ENCODE measurements at places on chromosomes 4 and X.

GRCh38 chr4:61332693-61333092 is 132.6 kb downstream of the ADGRL3 start:
- DNase-seq, result no peak

DNA sequence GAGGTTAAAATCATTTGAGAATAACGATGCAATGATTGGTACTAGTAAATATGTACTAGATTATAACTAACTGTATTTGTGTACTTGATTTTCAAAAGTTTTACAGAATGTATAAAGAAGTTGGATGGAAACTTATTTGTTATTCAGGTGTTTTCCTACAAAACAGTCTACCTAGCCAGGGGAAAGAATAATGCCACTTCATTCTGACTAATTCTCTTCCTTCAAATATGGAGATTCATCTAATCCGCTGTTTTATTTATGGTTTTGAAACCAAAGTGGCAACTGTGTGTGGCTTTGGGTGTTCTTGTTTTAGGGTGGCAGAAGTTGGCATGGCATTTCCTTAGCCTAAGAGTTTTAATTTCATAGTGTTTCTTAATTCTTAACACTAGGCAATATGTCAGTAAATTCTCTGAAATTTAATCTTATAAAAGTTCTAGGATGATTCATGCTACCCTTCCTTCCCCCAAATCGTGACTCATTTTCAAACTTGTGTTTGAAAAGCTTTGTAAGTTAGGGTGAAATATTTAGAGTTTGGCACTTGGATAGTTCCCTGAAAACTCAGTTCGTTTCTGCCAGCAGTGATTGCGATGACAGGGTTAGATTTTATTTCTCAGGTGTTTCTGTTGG is 62.6 kb downstream of the DCLK2 start:
- peak; percentile 81 for DNase-seq

DNA sequence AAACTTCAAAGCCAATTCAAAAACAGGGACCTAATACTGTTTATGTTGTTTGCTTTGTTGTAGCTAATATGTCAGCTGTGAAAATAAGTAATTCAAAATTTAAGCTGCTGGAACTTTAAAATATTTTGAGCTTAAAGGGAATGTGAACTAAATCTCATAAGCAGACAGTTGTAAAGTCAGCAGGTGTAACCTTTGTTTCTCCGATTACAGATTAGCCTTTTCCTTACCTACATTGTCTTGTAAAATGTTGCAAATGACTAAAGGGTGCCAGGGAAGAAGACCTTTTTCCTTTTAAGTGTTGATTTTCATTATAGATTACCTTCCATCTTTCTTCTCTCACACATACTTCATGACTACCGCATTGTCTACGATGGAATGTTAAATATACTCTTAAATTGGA is 405.1 kb downstream of the KCNIP4 start:
- DNase-seq, result no peak

GRCh38 chr4:55965585-55965984 is 16.8 kb downstream of the CEP135 start:
- DNase-seq, result no peak

GRCh38 chr4:119005928-119006460 is 117.3 kb downstream of the SYNPO2 start:
- peak; percentile 47 for DNase-seq

DNA sequence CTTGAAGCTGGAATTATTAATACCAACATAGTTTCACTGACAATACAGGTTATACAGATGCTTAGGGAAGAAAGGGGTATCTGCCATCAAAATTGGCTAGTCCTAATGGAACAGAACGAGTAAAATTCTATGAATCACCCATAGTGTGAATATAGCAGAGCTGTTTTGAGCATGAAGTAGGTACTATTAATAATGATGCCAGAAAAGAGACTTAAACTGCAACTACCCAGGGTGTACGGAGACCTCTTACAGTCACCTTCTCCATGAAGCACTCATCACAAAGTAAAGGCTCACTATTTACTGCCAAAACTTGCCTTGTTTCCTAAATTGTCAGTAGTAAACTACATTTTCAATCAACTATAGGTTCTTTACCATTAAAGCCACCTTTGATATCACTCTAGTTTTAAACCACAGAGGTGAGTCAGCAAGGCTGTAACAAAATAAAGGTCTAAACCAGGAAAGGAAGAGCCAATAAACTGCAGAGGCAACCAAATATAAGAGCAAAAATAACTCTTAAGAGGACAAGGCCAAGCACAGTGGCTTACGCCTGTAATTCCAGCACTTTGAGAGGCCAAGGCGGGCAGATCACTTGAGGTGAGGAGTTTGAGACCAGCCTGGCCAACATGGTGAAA is 114.4 kb downstream of the FRYL start:
- no peak for DNase-seq

DNA sequence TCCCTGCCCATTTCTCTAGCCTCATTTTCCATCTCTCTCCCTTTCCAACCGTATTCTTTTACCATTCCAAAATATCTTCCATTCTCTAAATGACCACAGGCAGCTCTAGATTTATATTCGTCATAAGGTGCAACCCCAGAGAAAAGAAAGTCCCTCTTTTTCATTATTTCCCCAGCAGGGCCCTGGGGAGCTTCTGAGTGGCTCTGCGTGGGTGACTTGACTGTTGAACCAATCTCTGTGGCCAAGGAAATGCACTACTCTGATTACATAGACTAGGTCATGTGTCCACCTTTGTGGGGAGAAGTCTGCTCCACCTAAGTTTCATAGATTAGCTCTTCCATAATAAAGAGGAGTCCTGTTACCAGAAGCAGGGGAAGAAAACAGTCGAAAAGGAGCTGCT is 51.4 kb downstream of the ATOH1 start:
- no peak for DNase-seq

DNA sequence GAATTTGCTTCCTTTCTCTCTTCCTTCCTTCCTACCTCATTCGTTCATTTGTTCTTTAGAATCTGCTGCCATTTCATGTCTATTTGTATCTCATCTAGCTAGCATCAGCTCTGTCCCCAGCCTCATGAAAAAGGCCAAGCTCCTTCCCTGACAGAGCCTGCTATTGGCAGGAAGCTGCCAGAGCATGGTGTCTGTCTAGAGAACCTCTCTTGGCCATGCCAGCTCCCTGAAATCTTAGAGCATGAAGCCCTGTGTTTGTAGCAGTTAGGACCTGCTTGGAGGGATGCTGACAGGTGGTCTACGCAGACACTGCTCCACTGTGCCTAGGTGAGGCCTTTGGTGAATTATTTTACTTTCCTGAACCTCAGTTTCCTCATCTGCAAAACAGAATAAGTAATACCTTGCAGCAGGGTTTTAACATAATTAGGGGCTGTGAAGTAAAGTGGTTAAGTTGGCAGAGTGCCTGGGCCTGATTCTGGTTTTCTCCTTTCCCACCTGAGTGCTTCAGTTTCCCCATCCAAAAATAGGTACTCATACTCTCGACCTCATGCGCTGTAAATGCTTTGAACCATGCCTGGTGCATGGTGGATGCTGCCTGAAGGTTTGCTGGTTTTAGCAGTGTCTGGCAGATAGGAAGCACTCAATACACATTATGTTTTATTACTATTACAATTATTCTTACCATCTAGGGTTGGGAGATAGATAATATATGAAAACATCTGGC is 4.7 kb downstream of the PTTG2 start:
- DNase-seq, result no peak

DNA sequence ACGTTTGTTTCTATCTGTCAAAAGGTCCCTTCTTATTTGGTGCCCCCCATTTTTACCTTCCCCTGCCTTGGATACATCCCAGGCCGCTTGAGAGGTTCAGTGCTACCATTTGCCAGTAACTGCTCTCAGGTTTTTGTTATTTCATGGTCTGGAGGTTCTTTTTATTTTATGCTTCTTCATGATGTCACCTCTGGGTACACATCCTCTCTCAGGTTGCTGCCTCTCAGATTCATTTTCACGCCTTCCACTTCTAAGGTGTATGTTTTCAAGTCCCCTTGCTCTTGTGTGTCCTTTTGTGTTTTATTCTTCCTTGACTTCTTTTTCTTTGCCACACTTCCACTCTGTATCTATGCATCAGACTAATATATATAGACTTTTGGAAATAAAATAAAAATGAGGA is 640.1 kb upstream of the AADAT start:
- no peak for DNase-seq

- no peak for DNase-seq
These were observed 6.6 kb downstream of the FBXL5 start for GRCh38 chr4:15648600-15648999.

- peak; percentile 14 for DNase-seq
These were observed 341.1 kb downstream of the IL15 start for GRCh38 chr4:141977433-141977832.

DNA sequence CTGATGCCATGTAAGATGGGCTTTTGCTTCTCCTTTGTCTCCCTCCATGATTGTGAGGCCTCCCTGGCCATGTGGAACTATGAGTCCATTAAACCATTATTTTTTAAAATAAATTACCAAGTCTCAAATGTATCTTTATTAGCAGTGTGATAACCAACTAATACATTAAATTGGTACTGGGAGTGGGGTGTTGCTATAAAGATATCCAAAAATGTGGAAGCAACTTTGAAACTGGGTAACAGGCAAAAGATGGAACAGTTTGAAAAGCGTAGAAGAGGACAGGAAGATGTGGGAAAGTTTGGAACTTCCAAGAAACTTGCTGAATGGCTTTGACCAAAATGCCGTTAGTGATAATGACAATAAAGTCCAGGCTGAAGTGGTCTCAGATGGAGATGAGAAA is 526.7 kb downstream of the SH3BGRL start:
- no peak for DNase-seq

GRCh38 chrX:112678831-112679230 is 907 bp downstream of the LHFPL1 start:
- DNase-seq, result no peak

DNA sequence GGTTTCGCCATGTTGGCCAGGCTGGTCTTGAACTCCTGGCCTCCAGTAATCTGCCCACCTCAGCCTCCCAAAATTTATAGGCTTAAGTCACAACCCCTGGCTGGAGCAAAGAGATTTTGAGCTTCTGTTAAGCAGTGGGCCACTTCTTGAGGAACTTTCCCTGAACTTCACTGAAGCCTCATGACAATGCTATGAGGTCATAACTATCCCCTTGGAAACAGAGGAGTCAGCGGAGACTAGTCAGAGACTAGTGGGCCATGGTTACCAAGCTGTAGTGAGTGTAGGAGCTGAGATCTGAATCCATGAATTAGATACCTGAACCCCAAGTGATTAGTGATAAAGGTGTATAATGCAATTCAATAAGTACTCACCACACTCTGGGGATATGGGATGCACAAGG is 145.1 kb upstream of the MSX1 start:
- DNase-seq, result peak; percentile 48

GRCh38 chr4:78024085-78024484 is 33.0 kb upstream of the FRAS1 start:
- DNase-seq, result peak; percentile 10

DNA sequence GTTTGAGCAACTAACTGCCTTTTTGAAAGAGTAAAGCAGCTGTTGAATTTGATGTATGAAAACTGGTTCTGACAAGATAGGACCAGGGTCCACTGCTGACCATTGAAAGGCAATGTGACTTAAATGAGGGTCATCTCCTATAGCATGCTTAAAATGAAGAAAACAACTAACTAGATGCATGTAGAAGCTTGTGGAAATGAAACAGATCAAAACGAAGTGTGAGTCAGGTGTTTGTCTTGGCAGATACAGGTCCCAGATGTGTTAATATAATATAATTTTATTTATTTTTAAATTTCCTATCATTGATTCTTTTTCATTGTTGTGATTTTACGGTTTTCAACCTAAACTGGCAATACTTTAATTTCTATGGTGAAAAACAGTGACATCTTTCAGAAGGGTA is 83.6 kb downstream of the ATOH1 start:
- no peak for DNase-seq

GRCh38 chr4:176879380-176880116 is 86.8 kb upstream of the VEGFC start:
- DNase-seq, result no peak

GRCh38 chr4:38233727-38234480 is 273.7 kb downstream of the PTTG2 start:
- no peak for DNase-seq

- DNase-seq, result no peak
These were observed 34.5 kb downstream of the INTS12 start for GRCh38 chr4:105674011-105674410.

DNA sequence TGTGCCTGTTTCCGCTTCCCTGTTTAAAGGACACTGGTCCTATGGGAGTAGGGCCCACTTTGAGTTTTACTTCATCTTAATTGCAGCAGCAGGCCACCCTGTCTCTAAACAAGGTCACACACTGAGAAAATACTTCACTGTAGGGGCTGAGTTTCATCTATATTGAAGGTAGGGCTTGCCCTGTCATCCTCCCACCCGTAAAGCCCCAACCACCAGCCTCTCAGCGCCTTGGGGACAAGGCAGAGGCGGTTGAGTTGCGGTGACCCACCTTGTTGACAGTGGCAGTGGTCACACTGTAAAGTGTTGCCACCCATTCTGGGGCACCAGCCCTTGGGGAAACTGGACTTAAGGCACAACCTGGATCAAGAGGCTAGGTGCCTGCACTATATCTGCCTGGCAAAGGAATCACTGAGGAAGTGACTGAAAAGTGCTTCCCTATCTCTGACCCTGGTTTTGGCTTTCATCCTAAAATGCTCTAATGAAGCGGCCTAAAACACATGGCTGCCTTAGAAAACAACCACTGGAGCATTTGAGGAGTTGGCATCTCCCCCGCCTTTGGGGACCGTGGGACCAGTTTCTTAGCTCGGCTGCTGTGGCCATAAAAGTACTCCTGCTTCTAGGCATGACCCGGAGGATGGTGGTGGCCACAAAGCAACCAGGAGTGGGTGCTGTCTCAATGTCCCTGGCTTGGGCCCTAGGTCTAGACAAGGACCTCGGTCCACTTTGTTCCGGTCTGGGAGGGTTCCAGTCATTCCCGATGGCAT is 7.8 kb upstream of the WDR1 start:
- DNase-seq, result no peak

DNA sequence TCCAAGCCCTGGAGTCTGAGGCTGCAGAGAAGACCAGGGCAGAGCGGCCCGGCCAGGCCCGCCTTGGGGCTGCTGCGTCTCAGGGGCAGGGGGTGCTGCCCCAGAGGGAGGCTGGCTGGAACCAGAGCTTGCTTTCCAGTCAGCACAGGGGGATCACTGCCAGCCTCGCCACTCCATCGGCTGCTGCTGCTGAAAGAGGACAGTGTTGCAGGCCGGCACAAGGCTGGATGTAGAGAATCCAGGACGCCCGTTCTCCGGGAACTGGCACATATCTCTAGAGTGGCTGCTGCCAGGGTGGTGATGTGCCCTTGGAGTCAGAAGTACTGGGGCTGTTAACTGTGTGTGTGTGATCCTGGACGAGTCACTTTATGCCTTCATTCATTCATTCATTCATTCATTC is 31.9 kb upstream of the SORCS2 start:
- DNase-seq, result no peak

- no peak for DNase-seq
These were observed 344 bp downstream of the OR13H1 start for GRCh38 chrX:131544218-131544617.

GRCh38 chr4:84220990-84221389 is 278.1 kb downstream of the NKX6-1 start:
- DNase-seq, result no peak

- peak; percentile 53 for DNase-seq
These were observed 102.8 kb downstream of the CBR4 start for GRCh38 chr4:168907119-168907698.

GRCh38 chrX:38061335-38061734 is 55.0 kb downstream of the SYTL5 start:
- peak; percentile 30 for DNase-seq
